ENCODE measurements at places on chromosomes 7 and 10.

DNA sequence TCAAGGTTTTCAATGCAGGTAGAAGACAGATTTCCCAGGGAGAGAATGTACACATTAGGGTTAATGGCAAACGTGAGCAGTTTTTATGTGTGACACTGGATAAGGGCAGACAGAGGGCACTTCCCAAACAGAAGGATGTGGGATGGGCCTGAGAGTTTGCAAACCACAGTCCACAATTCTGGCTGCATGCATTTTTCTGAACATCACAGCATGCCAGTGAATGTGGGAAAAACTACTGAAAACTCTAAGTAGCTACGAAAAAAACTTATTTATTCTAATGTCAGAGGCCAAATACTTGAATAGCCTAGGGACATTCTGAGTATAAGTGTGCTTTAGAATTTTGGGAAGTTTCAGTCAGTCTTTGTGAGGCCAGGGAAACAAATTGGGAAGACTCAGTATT lies 145.9 kb downstream of the NRCAM start:
- no peak for DNase-seq

DNA sequence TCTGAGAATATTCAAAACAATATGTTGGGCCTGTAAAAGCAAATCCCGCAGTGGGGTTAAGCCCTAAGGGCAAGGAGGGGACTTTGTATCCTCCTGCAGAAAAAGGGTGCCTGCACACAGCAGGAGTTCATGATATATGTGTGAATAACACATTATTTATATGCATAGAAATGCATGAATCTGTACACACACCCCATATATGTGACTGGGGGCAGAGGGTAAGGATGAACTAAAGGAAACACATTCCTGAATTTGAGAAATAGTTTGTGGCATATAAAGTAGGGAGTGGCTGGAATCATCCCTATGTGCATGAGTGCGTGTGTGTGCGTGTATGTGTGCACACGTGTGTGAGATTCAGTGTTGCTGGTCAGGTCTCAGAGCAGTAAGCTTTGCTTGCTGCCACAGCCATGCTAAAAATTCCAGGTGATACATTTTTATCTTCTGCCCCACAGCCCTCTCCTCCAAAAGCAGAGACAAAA lies 18.9 kb downstream of the ENO4 start:
- DNase-seq = no peak

DNA sequence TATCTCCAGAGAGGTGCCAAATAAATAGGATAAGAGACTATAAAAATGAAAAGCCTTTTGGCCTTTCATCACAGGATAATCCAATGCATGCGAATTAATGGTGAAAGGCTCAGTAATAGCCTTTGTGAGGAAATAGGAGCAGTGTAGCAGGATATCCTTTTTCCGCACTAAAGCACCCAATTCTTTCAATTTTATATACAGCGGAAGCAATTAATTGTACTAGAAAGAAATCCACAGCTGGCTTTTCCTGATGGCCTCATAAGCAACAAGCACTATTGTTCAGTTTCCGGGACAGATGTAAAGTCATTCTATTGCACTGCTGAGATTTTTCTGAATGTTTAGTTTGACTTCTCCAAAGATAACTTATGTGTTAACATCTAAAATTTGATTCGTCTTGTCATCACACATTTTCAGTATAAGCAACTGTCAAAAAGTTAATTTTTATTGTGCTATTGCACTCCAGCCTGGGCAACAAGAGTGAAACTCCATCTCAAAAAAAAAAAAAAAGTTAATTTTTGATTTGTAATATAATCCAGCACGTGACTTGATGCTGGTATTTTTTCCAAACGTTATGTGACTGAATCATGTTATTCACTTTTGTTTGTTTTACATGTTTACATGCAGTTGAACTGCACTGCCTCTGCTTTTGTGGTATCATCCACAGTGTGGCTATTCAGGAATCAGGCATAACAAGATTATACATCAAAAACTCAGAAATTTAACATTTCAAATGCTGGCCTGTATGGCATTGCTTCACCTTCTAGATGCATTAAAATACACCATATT lies 8.4 kb upstream of the BMPR1A start:
- no peak for DNase-seq

GRCh38 chr7:93245525-93246432 lies 13.6 kb downstream of the VPS50 start:
- DNase-seq = no peak

- no peak for DNase-seq
Measured at GRCh38 chr7:3862774-3863173, 561.7 kb downstream of the SDK1 start.

GRCh38 chr7:148684289-148684830 lies 14.3 kb upstream of the CUL1 start:
- no peak for DNase-seq

- no peak for DNase-seq
Measured at GRCh38 chr10:132642732-132643008, 105.1 kb downstream of the INPP5A start.

DNA sequence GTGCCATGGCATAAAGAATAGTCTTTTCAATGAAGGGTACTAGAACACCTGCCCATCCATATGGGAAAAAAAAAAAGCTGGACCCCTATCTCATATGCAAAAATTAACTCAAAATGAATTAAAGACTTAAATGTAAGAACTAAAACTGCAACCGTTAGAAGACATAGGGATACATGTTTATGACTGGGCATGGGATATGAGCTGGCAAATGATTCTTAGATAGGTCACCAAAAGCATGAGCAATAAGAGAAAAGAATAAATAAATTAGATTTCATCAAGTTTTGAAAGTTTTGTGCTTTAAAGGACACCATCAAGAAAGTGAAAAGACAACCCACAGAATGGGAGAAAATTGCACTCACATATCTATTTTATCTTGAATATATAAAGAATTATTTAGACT lies 222.0 kb downstream of the ADK start:
- no peak for DNase-seq

DNA sequence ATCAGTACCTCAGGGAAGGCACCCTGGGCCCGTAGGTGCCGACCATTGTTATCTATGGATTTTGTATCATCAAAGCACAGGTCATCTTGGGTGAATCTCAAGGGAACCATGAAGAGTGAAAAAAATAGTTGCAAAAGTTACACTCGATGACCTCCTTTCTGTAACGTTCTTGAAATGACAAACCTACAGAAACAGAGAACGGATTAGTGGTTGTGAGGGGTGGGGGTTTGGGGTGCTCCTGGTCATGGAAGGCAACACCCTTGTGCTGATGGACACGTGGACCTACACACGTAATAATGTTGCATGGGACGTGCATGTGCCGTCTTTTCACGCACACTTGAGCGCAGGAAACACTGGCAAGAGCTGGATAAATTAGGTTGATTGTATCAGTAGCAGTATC lies 655.9 kb downstream of the SDK1 start:
- DNase-seq = no peak

DNA sequence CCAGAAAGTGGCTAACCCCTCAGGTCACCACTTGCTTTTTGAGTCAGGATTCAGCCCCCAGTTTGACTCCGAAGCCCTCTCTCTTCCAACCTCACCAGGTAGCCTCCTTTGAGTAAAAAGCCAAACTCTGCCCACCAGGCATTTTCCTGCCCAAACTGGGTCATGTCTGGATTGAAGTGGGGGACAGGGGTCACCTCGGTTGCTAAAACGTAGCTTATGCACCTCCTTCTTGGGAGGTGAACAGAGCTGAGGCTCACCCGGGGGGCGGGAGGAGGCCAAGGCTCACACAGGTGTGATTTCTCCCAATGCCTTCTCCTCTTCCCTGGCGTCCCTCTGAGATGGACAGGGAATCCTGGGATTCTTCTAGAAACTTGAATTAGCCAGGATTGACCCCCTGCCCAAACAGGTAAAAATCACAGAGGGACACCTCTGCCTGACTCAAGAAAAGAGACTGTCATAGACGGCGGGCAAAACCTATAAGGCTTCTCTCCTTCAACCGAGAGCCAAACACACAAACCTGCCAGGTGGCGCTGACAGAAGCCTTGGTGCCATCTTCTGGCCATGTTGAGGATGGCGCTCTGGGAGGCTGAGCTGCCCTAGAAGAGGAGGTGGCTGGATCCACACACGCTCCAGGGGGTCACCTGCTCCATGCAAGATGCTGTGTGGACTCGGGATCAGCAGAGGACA lies 51.6 kb downstream of the PRLHR start:
- peak; percentile 41 for DNase-seq

DNA sequence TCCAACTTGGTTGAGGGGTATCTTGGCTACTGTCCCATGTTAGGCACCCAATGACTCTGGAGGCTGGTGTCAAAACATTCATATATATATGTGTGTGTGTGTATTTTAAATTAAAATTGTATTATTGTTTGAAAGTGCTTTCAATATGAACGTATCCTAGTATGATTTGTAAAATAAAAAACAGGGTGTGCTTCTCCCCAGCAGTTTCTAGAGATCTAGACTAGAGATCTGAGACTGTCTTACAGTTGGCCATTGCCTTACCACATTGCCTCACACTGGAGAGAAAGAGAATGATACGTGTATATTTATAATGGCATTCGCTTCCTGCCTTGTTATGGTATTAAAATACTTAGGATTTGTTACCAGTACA lies 1.2 kb downstream of the BAG3 start:
- no peak for DNase-seq

- DNase-seq = no peak
Measured at GRCh38 chr10:84739641-84740040, 411.3 kb downstream of the CCSER2 start.

- DNase-seq = peak; percentile 66
Measured at GRCh38 chr10:91632671-91633550, at the start of gene PPP1R3C. TSS of gene PPP1R3C (minus strand) at chr10:91633071. CDS start at chr10:91632969, 102 bp downstream.

GRCh38 chr7:112876877-112877276 lies 86.7 kb upstream of the TMEM168 start:
- no peak for DNase-seq

- no peak for DNase-seq
Measured at GRCh38 chr10:127486355-127486754, 62.8 kb upstream of the NPS start.

All from activated naive CD8-positive, alpha-beta T cell treated with anti-CD3 and anti-CD28 coated beads, Interleukin-2, amount 50 U/mL, for 24 hours (primary cell).